ENCODE measurements at places on chromosomes 5 and 9.
A peak's percentile ranks its signal among the peaks of the same experiment; 100 is the strongest.

DNA sequence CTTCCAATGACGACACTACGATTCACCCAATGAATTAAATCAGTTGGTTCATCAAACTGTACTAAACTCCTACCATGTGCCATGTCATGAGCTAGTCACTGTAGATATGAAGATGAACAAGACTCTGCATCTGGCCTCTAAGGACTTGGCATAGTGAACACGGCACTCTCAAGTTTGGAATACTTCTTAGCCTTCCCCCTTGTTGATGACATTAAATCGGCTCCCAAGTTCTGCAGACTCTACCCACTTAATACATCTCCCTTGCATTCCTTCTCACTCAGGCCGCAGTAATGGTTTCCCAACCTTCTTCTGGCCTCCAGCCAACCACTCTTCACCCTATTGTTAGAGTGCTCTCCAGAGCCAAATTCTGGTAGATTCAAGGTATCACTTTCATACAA is 184.7 kb downstream of the MAPKAP1 start:
- no peak for DNase-seq

DNA sequence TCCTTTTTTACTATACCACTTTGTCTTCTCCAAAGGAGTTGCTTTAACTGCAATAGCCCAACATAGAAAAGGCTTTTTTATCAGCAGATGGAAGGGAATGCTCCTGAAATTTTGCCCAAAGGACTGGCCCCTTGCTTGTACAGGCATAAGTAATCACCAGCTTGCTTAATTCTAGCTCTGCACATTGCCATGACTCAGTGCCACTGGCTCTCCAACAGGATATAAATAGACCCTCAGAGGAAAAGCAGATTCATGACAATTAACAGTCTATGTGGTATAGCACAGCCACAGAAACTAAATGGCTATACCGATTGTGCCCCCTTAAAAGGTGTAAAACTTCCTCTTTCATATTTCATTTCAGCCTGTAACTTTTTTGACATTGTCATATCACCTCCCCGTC is 227.0 kb downstream of the ZNF608 start:
- DNase-seq, result no peak

DNA sequence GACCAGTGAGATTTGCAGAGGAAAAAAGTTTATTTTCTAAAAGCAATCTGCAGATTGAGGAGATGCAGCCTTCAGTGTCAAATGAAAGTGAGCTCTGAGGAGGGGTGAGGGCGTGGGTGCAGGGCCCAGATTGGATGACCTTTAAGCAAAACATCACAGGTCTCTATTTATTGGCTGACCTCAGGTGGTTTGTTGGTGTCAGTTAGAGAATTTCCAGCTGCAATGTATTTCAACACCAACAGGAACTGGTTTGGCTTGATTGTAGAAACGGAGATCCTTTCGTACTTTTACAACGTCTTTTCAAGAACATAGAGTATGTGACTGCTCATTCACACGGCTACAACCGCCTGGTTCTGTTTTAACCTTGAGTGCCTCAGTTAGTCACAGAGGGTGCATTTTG is 1069.1 kb downstream of the EFNA5 start:
- DNase-seq, result no peak

- DNase-seq, result no peak
Measured at GRCh38 chr9:37031081-37031480, 3.0 kb downstream of the PAX5 start.

DNA sequence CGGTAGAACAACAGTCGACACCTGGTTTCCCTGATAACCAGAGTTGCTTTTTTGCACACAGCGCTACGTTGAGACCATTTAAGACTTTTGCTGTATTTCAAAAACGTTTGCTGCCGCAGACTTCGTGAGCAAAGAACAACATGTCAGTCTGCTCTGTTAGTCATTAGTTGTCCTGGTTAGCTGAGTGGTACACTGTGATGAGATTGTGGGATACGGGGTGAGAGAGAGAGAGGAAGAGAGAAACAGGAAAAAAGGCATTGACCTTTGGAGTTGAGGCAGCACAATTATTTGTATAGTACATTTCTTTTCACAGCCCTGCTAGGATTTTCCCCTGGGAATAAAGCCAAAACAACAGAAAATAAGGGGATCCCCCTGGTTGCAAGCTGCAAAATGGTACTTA is 306.1 kb upstream of the WWC1 start:
- DNase-seq, result no peak

DNA sequence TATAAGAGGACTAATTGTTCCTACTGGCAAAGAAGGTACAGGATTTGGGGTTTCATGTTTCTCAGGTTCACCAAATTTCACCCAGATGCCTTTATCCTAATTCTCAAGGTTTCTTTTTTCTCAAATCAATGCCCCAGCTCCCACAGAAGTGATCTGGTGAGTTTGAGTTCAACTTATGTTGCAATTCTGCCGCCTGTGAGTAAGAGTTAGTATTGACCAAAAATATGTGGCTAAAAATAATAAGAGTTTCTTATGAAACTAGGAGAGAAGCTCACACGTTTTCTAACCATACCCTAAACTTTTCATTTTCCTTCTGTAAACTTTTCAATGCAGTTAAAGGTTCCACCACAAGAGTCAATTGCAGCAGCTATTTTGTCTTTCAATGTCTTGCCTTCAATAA is 15.1 kb downstream of the SLCO6A1 start:
- DNase-seq, result no peak

DNA sequence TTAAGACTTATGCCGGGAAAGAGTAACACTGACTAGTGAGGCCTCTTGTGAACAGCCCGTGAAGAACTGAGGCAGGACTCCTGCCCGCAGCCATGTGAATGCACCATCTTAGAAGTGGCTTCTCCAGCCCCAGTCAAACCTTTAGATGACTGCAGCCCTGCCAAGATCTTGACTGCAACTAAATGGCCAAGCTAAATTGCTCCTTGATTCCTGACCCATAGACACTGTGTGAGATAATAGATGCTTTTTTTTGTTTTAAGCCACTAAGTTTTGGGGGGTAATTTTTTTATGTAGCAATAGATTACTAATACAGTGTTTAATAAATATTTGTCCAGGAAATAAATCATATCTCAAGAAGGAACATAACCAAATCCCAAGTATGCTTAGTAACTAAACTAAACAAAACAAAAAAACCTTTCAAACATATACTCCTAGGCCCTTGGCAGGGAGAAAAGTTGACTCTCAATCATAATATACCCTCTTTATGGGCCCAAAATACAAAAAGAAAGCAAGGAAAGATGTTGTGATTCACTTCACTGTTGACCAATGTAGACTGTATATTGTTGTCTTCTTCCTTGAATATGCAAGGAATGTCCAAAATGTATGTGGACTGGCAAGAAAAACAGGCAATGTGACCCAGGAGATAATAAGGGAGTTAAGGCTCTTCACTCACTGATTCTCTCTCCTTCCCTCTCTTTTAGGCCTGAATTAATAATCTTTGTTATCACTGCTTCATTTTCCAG is 79.7 kb upstream of the ZNF366 start:
- DNase-seq, result no peak

GRCh38 chr9:20290257-20290656 is 332.0 kb downstream of the MLLT3 start:
- DNase-seq, result no peak

GRCh38 chr9:80792726-80793125 is 896.6 kb downstream of the TLE1 start:
- DNase-seq, result no peak

DNA sequence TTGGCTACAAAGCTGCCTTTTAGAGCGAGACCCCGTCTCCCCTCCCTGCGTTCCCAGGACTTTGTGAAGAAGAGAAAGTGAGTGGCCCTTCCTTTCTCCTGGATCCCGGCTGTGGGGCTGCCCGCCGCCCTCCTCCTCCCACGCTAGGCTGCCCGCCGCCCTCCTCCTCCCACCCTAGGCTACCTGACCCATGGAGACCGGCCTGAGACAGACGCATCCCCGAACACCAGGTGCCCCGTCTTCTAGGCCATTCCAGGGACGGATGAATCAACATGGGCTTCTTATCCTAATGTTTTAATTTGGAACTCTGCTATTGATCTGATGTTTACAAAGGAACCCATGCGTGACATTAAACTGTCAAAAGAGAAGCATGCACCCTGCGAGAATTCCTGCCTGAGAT is 117.3 kb upstream of the LPCAT1 start:
- no peak for DNase-seq

DNA sequence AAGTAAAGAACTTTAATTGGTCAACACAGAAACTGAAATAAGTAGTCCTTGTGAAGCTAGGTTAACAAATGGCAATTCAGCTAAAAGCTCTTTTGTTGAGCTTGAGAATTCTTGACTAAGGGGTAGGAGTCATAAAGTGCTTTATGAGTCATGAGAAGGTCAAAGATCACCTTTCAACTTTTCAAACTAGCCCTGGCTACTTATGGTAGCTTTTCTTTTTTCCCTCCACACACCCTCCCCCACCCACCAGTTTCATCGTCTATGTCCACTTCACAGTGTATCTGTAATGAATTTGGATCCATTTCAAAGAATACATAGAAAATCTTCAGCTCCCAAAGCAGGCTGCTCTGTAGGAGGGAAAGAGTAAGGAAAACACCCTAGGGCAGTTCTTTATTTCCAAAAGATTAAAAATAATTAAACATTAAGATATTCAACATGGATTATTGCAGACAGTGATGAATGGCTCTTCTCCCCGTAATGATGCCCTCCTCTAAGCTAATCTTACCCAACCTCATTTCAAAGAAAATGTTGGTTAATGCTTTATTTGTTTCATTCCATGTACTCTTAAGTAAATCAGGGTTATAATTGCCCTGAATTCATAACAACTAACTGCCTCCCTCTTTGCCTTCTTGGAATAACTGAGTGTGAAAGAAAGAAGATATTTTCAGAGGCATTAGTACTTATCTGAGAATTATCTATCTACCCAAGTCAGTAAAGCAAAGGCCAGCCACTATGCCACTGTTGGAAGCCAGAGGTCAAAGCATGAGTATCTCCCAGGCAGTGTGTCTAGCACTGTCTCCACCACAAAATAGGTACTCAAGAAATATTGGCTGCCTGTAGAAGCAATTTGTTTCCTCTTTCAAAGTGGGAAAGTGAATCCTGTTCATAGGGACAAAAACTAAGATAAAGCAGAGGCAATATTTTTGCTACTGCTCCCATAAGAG is 290.6 kb downstream of the PIK3R1 start:
- DNase-seq, result no peak

DNA sequence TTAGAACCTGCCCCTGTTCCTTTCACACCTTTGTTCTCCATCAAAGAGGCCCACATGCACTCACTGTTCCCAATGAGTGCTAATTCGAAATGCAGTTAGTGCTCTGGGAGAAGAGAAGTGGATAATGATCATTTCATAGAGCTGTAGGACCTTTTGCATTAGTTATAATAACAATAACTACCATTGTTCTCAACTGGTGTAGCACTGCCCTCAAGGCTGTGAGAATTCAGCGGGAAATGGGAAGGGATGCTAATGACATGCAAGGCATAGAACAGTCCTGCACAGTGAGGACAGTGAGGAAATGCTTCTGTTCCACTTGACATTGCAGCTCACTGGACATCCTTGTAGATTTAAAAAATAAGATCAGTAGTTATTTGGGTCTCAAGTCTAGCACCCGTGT is 187.4 kb downstream of the FBXL7 start:
- no peak for DNase-seq

- DNase-seq, result no peak
Measured at GRCh38 chr9:137745541-137745991, 126.8 kb downstream of the EHMT1 start.

DNA sequence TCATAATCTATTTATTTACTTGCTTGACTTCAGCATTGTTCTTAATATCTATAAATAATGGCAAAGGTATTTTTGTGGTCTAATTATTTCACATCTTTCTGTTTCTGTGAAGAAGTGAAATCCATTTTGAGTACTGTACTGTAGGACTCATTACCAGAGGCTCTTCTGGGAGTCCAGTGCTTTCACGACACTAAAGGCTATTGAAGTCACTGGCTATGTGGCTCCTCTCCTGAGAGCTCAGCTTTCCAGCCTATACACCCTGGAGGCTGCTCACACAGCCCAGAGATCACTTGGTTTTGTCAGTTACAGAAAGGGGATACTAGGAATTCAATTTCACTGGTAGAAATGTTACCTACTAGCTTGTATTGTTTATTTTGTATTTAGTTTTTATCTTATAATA is 547.3 kb downstream of the TAF11L14 start:
- DNase-seq, result no peak

DNA sequence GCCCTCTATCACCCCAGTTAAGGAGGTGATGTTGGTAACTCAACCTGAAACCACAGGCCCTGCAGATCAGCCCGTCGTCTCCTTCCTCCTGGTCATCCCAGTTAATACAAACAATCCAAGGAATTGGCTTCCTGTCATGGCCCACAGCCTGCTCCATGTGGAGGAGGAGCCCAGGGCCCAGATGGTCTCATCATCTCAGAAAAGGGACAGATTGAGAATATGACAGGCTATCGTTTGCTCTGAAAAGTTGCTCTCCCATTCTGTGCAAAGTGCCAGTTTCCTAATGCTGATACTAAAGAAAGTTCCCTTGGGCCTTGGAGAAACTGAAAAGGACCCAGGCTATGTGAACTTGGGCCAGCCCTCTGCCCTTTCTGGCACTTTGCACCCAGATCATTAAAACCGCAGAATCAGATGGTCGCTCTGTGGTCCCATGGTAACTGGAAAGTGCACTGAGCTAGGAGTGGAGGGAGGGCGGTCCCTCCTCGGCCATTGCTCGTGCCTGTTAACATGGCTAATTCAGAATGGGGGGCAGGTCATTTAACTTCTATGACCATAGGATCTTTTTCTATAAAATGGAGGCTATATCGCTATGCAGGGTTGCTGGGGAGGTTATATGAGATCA is 675 bp upstream of the SPAAR start:
- peak; percentile 33 for DNase-seq

DNA sequence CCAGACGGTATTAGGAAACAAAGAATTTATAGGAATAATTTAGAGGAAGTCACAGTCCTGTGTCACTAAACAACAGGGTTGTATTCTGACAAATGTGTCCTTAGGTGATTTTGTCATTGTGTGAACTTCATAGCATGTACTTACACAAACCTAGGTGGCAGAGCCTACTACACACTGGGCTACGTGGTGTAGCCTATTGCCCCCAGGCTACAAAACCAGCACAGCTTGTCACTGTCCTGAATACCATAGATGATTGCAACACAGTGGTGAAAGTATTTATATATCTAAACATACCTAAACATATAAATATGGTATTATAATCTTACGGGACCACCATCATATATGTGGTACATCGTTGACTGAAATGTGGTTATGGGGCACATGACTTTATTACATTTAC is 69.3 kb downstream of the COL23A1 start:
- no peak for DNase-seq

DNA sequence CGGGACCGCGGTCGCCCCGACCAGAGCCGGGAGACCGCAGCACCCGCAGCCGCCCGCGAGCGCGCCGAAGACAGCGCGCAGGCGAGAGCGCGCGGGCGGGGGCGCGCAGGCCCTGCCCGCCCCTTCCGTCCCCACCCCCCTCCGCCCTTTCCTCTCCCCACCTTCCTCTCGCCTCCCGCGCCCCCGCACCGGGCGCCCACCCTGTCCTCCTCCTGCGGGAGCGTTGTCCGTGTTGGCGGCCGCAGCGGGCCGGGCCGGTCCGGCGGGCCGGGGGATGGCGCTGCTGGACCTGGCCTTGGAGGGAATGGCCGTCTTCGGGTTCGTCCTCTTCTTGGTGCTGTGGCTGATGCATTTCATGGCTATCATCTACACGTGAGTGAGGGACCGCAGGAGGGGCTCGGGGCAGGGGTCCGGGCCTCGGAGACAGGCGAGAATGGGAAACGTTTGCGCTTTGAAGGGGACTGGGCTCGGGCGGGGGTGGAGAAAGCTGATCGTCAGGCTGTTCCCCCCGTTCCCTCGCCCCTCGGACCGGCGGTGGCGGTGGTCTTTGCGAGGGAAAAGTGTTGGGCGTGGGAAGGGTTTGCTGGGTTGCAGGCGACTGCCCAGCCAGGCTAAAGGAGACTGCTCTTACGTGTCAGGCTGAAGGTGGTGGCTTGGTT is 457 bp downstream of the UGCG start:
- peak; percentile 88 for DNase-seq

All from NCI-H1092 treated with DMSO at 0.1 percent for 48 hours (cell line).